ENCODE measurements at places on chromosomes 4 and X.

DNA sequence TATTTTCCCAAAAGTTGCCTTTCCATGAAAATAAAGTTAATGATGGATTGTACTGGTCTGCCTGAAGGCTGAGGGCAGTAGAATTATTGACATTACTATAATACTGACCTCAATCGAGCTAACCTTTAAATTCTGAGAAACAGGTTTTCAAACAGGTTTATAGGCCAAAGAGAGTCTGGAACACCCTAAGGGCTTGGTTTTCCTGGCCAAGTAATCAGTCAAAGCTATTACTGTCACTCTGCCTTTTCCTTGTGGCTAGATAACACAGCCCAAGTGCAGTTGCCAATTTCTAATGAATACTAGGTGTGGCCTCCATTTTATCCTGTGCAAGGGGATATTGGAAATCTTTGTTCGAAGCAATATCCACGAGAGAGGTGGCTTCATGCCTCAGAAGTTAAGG, 75.2 kb downstream of the INTS12 start:
- DNase-seq: no peak

- no peak for DNase-seq
Observed at GRCh38 chrX:108664701-108665100, 71.7 kb downstream of the IRS4 start.

DNA sequence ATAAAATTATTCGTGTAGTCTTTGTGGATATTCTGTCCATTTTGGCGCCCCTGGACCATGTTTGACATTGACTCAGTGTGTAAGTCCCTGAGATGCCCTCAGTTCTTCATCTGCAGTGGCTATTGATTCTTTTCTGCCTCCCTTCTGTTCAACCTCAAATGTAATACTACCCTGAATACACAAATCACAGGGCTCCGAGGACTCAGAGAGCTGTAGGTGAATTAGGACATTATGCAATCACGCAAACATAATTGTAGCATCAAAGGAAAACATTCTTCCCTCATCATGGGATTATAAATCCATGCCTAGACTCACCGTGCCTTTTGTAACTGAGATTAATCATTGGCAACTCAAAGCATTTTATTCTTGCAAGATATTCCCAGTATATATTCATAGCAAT, 161.4 kb upstream of the PACRGL start:
- no peak for DNase-seq

- no peak for DNase-seq
Observed at GRCh38 chrX:18032486-18033221, 171.6 kb upstream of the RAI2 start.

DNA sequence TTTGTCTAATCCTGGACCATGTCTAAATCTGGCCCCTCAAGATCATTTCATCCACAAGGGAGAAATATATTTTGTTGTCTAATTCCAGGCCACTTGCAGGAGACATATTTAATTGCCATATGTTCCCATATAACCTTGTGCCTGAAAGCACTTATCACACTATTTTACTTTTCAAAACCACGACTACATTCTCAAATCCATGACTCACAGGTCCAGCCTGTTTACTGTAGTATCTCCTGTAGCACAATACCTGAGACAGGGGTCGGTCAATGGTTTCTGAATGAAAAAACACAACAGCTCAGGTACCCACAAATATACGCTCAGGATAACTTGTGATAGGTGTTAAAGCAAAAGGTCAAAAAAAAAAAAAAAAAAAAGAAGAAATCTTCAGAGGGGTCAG, 60.9 kb downstream of the SEC24D start:
- no peak for DNase-seq

GRCh38 chr4:80219301-80220025, 22.2 kb downstream of the PRDM8 start:
- no peak for DNase-seq

- DNase-seq: no peak
Observed at GRCh38 chr4:47315346-47315745, 148.2 kb downstream of the COMMD8 start.

DNA sequence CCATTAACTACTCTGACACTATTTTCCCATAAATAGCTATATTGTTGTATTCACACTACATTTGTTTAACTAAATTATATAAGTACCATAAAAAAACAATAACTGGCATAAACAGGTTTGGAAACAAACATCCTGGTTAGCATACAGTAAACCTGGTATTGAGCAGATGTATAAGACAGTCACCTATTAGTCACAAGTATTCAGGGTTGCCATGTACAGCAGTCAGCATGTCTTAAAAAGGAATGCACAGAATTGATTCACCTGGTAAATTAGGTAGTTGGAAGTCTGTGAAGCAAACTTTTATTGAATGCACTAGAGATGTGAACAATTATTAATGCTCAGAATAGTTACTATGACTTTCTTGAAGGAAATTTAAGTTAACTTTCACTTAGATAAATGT, 137.9 kb downstream of the FAM13A start:
- peak; percentile 21 for DNase-seq

DNA sequence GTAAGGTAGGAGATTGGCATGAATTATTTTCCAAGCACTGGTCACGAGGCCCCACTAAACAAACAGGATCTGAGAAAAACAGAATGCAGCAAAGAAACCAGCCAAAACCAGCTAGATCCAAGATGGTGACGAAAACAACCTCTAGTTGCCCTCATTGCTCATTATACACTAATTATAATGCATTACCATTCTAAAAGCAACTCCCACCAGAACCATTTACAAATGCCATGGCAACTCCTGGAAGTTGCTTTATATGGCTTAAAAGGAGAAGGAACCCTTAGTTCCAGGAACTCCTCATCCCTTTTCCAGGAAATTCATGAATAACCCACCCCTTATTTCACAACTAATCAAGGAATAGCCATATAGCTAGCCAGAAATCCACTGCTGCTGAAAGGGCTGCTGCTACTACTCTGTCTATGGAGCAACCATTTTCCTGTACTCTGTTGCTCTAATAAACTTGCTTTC, 69.3 kb downstream of the ABCB7 start:
- no peak for DNase-seq

GRCh38 chr4:68249434-68249833, 3.9 kb upstream of the TMPRSS11B start:
- no peak for DNase-seq

- DNase-seq: no peak
Observed at GRCh38 chr4:110618581-110619462, 4.1 kb downstream of the PITX2 start.

- no peak for DNase-seq
Observed at GRCh38 chr4:123916821-123917220, 520.2 kb downstream of the SPRY1 start.

- DNase-seq: peak; percentile 45
Observed at GRCh38 chr4:52038103-52038912, at the start of gene SGCB. Gene SGCB, minus strand, starts transcription at chr4:52038299. Its CDS starts 40 bp downstream, at chr4:52038259.

GRCh38 chr4:116469582-116469981, 615.8 kb downstream of the TRAM1L1 start:
- DNase-seq: no peak

GRCh38 chr4:141580523-141580922, 55.9 kb upstream of the IL15 start:
- DNase-seq: no peak
